ENCODE measurements at places on chromosomes 2 and 18. TPM values are rescaled to one million over a fixed set of nuclear protein-coding genes. Genes with fewer than 3 reads are reported as not detected.

TMEM247 gene
- total RNA-seq: not detected

TTC27 gene
- total RNA-seq: 4.7 TPM

TYW5 gene
- 3.7 TPM for total RNA-seq

TBR1 gene
- not detected for total RNA-seq

MPP4 gene
- not detected for total RNA-seq

CDCA7 gene
- 0.25 TPM for total RNA-seq

DYNAP gene
- not detected for total RNA-seq

ZC3H8 gene
- total RNA-seq: 5.3 TPM

ACAA2 gene
- total RNA-seq: 572 TPM

ACADL gene
- 26.8 TPM for total RNA-seq

FBXO36 gene
- total RNA-seq: 1.1 TPM

SALL3 gene
- not detected for total RNA-seq

UGT1A10 gene
- 0.45 TPM for total RNA-seq

TRPM8 gene
- 66.5 TPM for total RNA-seq

ELOA2 gene
- total RNA-seq: not detected

FTCDNL1 gene
- 7.8 TPM for total RNA-seq

HNRNPLL gene
- 12.3 TPM for total RNA-seq

CTIF gene
- total RNA-seq: 74.4 TPM

ASIC4 gene
- total RNA-seq: 0.05 TPM

ANKRD53 gene
- 0.35 TPM for total RNA-seq

ROCK2 gene
- 12.0 TPM for total RNA-seq

SESTD1 gene
- total RNA-seq: 16.7 TPM

CFC1 gene
- not detected for total RNA-seq

MC2R gene
- not detected for total RNA-seq

DNAJC5G gene
- not detected for total RNA-seq

ZNF236 gene
- 6.2 TPM for total RNA-seq

SLC8A1 gene
- 6.0 TPM for total RNA-seq

FRZB gene
- 0.28 TPM for total RNA-seq

CD207 gene
- not detected for total RNA-seq

MFSD2B gene
- total RNA-seq: not detected

ASPRV1 gene
- total RNA-seq: 0.78 TPM

ZNF521 gene
- 1.6 TPM for total RNA-seq

POTEI gene
- not detected for total RNA-seq

EXOC6B gene
- total RNA-seq: 9.1 TPM

LOXL3 gene
- total RNA-seq: 0.86 TPM

FEV gene
- not detected for total RNA-seq

GNLY gene
- 0.68 TPM for total RNA-seq

CXCR2 gene
- total RNA-seq: 0.45 TPM

AKAIN1 gene
- 0.88 TPM for total RNA-seq

ARHGAP25 gene
- total RNA-seq: 4.7 TPM

IL36RN gene
- not detected for total RNA-seq

TRABD2A gene
- 0.68 TPM for total RNA-seq

MAPK4 gene
- 0.25 TPM for total RNA-seq

DUSP2 gene
- total RNA-seq: 0.98 TPM

PAX3 gene
- not detected for total RNA-seq

MYO1B gene
- total RNA-seq: 195 TPM

Measured in left lobe of liver (tissue), 2 donors.